ENCODE measurements at places on chromosomes 4 and X. TPM values are rescaled to one million over a fixed set of nuclear protein-coding genes. Genes with fewer than 3 reads are reported as not detected.

FAM149A gene
- polyA plus RNA-seq, result 0.70 TPM

- no peaks in the 10 kb centered on the region for H3K27me3 ChIP-seq
- H3K4me1 ChIP-seq, result no peaks in the 10 kb centered on the region
- H3K4me3 ChIP-seq, result no peak overlapping the region
- H3K36me3 ChIP-seq, result no peaks in the 10 kb centered on the region
These were observed 597.2 kb upstream of the GNPDA2 start for GRCh38 chr4:45323453-45324058.

EXOC1L gene
- polyA plus RNA-seq, result not detected

GRCh38 chr4:184688447-184688846 is 38.9 kb downstream of the PRIMPOL start:
- H3K4me1 ChIP-seq, result peaks cover 4% of the 10 kb centered on the region
- H3K36me3 ChIP-seq, result no peaks in the 10 kb centered on the region
- peak; percentile 95 for DNase-seq
- peak overlapping the region; percentile 21 for H3K27ac ChIP-seq
- no peaks in the 10 kb centered on the region for H3K27me3 ChIP-seq

DNA sequence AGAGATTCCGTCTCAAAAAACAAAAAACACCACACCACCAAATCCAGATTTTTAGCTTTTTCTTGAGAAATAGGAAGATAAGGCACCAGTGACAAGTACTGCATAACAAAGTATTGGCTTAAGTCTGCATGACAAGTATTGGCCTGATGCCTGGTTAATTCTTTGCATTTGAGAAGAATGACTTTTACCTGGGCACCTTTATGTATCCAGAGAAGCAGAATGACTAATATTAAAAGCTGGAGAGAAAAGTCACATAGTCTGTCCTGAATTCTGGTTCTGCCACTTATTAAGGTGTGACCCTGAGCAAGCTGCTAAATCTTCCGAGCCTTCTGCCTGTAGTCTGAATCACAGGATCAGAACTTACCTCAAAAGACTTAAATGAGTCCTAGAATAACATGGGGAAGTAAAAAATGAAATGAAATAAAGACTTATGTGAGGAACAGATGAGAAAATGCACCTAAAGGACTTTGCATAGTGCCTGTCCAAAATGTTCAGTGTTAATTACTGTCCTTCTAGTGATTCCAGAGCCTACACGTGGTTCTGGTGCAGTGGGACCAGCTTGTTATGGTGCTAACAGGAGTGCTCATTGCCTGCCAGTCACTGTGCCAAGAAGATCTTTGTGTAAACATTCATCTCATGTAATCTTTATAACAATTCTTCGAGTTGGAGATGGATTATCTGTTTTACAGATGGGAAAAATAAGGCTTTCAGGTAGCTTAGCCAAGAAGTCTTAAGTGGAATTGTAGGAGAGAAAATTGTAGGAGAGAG is 31.6 kb downstream of the UGDH start:
- no peaks in the 10 kb centered on the region for H3K27me3 ChIP-seq
- H3K4me3 ChIP-seq, result no peak overlapping the region
- peaks cover 5% of the 10 kb centered on the region for H3K36me3 ChIP-seq
- DNase-seq, result peak; percentile 10
- 0 out of 2 replicates have a peak, but pooled peaks cover 2% of the 10 kb centered on the region for H3K4me1 ChIP-seq
- no peak overlapping the region for H3K27ac ChIP-seq
